Panc1 (cell line): ENCODE measurements at places on chromosomes 4 and X.

DNA sequence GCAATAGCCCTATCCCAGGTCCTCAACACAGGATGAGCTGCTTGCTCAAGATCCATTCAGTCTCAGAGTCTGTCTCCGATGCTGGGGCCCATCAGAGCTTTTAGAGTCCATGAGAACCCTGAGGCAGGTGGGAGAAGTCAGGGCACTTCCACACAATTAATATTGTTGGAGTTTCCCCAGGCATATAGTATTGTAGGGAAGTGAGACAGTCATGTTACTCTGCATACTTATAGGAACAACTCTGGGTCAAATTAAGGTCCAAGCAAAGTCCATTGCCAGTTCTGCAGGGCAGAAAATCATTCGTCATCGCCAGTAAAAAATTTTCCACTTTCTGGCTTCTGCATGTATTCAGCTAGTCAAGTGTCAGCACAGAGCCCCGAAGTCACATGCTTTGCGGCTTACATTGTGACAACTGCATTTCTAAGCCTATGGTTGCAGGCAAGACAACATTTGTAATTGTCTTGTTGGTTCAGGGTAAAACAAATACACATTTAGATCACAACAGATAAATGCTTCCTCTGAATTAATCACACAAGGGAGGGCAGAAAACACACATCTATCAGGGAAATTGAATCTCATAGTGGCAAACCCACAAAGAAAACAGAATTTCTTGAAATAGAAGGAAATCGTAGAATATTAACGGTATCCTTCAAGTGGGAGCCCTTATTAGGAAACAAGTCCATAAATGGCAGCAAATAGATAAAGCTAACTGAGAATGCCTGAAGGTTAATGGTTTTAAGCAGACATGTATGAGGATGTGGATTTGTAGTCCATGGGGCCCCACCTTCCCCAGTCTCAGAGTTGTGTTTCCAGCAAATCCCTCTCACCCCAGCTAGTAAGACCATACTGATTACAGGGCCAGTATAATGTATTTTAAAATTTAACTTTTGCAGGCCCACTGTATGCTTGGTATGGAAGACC lies 412.1 kb upstream of the RASGEF1B start:
- no peak for DNase-seq

GRCh38 chr4:89724716-89725115 lies 112.2 kb downstream of the SNCA start:
- no peak for DNase-seq

GRCh38 chr4:26344901-26345564 lies 24.2 kb downstream of the RBPJ start:
- no peak for DNase-seq

DNA sequence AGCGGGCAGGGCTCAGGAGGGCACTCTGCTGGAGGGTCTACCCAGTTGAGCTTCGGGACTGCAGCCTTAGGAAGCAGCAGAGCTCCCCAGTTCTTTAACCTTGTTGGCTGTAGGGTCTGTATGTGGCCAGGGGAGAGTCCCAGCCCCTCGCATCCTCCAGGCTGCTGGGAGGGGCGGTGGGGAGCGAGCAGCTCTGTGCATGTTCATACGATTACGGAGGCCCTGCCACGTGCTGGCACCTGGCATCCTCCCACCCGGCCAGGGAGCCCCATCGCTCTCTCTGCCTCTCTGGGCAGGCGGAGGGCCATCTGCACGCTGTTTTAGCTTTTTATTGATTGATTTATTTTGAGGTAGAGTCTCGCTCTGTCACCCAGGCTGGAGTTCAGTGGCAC lies 21.2 kb downstream of the NSG1 start:
- no peak for DNase-seq

DNA sequence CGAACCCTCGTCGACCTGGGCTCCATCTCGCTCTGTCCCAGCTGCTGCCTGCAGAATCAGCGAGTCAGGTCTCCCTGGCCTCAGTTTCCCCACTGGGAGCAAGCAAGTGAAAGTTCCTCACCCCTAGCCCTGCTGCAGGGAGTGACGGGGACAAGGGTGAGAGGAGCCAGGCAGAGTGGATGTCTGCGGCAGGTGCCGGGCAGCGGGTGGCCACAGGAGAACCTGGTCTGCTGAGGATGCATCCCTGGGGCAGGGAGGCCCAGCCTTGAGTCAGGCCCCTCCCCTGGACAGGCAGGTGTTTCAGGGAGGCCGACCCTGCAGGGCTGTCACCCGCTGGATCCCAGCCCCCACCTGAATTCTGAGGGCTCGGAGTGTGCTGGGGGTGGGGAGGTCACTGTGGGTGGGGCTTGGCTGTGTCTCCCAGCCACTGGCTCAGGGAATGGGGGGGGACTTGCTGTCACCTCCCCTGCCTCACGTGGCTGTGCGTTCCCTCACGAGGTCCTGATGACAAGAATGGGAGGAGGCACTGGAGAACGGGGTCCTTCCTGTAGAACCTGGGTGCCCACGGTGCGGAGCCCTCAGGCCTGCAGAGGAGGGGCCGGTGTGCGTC lies 33.2 kb downstream of the LRPAP1 start:
- no peak for DNase-seq

DNA sequence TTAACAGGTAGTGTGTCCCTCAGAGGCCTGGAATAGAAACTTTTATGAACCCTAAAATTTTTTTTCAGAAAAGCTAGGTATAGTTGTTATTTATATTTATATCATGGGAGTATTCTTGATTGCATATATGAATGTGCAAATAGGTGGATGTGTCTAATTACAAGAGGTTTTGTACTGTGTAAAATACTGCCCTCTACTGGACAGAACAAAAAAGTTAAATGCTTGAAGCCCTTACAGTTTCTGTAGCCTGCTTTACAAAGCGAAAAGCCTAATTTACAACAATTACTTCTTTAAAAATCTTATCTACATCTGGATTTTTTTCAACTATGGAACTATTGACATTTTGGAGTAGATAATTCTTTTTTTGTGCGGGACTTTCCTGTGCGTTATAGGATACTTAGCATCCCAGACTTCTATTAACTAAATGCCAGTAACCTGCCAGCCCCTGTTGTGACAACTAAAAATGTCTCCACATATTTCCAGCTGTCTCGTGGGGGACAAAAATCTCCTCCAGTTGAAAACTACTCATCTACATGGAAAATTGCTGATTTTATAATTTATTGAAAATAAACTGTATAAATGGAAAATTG lies 35.1 kb downstream of the ENPEP start:
- no peak for DNase-seq

DNA sequence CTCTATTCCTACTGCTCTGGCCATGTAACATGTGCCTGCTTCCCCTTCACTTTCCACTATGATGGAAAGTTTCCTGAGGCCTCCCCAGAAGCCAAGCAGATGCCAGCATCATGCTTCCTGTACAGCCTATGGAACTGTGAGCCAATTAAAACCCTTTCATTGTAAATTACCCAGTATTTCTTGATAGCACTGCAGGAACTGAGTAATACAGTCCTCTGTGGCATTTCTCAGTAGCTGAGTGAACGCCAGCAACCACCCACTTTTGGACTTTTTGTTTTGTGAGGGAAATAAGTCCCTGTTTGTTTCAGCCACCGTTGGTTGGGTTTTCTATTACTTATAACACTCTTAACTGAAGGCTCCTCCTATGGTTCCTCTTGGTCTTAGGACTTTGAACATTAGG lies 104.1 kb downstream of the C4orf51 start:
- DNase-seq = no peak

- DNase-seq = no peak
These were observed 85.0 kb upstream of the MTM1 start for GRCh38 chrX:150483356-150483985.

DNA sequence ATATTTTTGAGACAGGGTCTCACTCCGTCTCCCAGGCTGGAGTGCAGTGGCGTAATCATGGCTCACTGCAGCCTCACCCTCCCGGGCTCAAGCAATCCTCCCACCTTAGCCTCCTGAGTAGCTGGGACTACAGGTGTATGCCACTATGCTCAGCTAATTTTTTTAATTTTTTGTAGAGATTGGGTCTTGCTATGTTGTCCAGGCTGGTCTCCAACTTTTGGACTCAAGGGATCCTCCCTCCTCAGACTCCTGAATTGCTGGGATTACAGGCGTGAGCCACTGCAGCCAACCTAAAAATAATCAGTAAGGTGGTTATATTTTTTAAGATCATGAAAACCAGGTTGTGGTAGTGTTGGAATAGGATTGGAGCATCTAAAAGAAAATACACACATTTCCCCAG lies 38.1 kb downstream of the TMEM156 start:
- no peak for DNase-seq

GRCh38 chr4:176790398-176790797 lies 2.3 kb downstream of the VEGFC start:
- DNase-seq = no peak

DNA sequence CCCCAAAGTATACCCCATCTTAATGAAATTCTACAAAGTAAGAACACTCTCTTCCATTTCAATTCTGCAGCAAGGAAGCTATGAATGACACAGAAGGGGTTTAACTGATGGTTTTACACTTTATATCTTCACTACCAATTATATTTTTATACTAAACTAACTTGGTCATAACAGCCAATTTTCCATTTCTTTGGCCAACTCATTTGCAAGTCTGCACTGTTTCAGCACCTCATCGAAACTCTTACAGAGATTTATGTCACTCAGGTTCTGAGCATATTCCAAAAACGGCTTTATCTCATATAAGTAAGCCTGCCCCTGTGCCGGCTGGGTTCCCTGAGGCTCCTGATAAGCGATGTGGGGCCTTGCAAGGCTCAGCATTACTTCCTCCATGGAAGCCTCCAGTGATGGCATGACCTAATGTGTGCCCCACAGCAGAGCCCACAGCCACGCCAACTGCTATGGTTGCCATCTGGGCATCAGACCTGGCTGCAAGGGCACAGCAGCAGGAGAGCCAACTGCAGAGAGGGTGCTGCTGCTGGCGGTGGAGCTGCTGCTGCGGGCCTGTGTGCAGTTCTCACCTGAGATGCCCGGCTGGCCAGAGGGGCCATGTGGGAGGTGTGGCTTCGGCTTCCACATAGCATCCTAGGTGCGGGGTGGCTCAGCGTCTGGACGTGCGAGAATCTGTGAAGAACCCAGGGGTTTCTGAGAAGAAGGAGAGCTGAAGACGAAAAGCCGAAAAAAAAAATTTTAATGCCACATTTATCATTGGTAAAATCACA lies 13.4 kb upstream of the IBSP start:
- no peak for DNase-seq

GRCh38 chr4:3305610-3306371 lies 13.0 kb downstream of the RGS12 start:
- no peak for DNase-seq

DNA sequence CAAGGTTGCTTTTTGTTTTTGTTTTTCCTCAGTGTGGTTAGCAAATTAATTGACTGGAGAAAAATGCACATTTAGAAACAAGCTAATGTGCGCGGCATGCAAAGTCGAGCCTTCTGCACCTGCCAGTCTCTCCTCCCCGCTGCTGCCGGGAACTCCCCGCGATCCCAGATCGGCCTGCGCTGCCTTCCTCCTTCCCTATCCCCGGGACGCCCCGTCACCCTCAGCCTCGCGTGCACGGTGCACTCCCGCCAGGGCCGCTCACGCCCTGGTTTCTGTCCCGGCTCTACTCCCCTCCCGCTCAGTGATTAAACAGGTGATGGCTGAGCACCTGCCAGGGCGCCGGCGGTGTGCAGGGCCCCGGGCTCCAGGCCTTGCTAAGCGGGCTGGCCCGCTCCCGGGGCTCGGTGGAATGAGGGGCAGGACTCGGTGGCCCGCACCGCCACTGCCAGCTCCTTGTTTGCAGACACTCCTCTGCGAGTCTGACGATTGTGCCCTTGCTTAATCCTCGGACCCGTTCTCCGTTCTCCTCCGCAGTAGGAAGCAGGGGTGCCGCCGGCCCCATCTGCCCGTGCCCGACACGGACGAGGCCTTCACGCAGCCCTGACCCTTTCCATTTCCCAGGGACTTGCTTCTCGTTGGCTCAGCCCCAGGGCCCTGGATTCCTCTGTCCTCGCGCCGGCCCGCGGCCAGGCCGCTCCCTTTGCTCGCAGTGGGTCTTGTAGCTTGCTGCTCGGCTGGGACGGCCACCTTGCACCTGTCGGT lies 143.4 kb downstream of the TRIML1 start:
- DNase-seq = no peak

DNA sequence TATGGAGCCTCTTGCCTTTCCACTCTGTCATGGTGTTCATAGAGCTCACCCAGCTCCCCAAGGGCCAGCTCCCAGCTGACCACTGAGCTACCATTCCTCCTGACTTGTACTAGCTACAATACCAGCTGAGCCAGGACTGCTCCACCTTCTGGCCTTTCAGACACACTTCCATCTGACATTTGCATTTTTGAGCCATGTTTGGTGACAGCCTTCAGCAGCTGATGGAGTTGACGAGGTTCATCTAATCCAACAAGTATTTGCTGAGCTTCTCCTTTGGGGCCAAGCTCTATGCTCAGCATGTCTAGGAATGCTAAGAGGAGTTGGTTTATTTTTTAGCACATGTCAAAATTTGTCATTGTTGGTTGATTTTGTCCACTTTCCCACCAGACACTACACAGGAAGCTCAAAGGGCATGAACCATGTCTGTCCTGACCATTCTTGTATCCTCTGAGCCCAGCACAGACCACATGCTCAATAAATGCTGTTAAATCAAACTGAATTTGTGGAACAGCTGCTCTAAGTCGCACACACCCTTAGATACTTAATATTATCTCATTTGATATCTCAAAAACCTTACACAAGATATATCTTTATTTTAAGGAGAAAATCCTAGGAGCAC lies 142.6 kb upstream of the PPARGC1A start:
- no peak for DNase-seq

DNA sequence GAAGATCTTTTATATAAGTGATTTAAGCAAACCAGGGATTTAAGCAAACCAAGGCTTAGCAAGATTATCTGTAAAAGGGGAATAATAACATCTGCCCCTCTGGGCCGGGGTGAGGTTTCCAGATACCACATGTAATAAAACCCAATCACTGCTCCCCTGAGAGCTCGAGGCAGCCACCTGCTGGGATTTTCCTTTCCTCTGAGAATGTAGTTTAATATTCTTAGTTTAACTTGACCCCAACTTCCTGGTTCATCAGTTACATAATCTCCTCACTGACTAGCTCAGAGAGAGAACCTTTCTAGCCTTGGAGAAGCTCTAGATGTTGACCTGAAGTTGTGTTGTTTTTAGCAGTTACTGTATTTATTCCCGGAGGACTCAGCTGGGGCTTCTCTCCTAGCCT lies 322.4 kb downstream of the ARHGAP10 start:
- no peak for DNase-seq

- DNase-seq = no peak
These were observed 138.9 kb upstream of the GIMD1 start for GRCh38 chr4:106507440-106507839.

DNA sequence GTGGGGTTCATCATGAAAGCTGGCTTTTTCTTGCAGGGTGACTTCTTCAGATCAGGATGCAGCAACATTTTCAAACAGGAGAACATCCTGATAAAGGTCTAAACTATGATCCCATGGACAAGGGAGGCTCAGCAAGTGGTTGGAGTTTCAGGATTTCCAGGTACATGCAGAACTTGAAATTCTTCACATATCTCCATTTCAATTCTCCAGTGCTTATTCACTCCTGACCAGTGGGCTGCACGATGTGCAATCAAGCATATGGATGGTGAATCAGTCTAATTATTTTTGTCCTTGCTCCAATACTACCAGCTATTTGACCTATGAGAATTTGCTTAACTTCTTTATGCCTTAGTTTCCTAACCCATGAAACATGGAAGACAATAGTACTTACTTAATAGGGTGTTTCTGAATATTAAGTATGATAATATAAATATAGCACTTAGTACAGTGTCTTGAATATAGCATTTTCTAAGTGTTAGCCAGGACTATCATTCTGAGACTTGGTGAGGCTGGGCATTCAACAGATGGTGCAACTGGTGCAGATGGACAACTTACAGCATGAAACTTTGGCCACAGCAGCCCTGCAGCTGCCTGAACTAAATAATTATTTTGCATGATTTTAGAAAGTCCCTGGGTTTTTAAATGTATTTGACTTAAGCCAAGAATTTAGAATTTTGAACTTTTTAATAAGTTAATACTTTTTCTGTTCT lies 92.4 kb downstream of the HPGD start:
- DNase-seq = no peak
